ENCODE measurements at places on chromosomes 5 and 9.
A peak's percentile ranks its signal among the peaks of the same experiment; 100 is the strongest.

- DNase-seq, result no peak
Observed at GRCh38 chr5:146671561-146672295, 155.7 kb upstream of the GPR151 start.

- DNase-seq, result peak; percentile 91
Observed at GRCh38 chr9:121992571-121993212, 100.4 kb downstream of the TTLL11 start.

DNA sequence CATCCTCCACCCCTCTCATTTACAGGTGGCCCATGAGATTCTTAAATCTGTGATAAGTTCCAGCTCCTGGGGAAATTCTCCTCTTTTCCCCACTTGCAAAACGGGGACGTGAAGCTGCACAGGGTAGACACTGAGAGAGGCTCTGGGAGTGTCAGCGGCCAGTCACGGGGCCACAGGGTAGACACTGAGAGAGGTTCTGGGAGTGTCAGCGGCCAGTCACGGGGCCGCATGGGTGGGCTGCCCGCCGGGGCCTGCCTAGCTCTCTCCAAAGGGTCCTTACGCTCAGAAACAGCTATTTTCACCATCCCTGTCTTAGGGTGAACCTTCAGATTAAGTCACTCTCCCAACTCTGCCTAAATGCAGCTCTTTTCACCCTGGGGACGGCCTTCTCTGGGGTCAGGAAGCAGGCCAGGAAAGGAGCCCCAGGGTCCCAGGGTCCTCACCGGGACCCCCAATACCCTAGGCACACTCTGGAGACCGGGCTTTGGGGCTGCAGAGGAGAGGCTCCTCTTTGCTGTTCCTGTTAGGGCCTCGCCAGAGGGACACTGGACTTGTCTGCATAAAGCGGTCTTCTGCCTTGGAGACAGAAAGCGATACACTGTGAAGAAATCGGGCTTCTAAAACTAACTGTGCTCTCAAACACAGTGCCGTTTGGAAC is 1.5 kb downstream of the FAM78A start:
- peak; percentile 82 for DNase-seq

GRCh38 chr9:70020217-70020616 is 23.4 kb upstream of the MAMDC2 start:
- DNase-seq, result no peak

- no peak for DNase-seq
Observed at GRCh38 chr9:130193103-130193502, 20.9 kb downstream of the NCS1 start.

- no peak for DNase-seq
Observed at GRCh38 chr5:40475561-40475960, 204.2 kb upstream of the PTGER4 start.

- DNase-seq, result peak; percentile 7
Observed at GRCh38 chr9:30774326-30774725, 1610.1 kb upstream of the ACO1 start.

DNA sequence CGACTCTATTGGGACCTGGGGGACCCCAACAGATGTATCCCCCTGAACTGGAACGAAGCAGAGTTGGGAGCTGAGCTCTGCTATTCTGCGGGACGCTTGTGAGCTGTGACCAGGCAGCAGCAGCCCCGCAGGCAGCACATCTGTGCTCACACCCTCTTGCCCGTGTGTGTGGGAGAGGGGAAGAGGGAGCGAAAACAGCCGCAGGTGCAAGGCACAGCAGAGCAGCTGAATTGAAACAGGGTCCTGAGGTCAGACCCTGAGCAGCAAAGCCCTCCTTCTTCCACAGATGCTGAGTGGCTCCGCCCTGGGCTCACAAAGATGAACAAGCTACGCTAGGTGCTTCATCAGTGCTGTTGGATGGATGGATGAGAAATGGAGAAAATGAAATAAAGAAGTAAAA is 198.7 kb downstream of the HSPA4 start:
- no peak for DNase-seq

DNA sequence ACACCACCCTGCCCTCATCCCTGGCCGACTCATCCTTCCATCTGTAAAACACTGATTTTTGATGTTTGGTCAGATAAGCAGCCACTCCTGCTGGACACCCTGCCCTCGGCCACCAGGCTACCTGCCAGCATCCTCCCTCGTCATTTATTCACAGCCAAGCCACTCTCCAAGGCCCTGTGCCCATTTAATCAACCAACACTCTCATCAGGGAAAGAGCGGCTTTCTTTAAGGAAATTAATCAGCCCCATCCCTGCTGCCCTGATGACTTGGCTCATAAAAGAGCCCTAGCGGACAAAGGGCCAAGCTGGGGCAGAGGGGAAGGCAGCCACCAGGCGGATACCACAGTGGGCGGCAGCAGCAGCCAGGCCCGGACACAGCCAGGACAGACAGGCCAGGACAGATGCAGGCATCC is 52.4 kb downstream of the GOLM1 start:
- no peak for DNase-seq

DNA sequence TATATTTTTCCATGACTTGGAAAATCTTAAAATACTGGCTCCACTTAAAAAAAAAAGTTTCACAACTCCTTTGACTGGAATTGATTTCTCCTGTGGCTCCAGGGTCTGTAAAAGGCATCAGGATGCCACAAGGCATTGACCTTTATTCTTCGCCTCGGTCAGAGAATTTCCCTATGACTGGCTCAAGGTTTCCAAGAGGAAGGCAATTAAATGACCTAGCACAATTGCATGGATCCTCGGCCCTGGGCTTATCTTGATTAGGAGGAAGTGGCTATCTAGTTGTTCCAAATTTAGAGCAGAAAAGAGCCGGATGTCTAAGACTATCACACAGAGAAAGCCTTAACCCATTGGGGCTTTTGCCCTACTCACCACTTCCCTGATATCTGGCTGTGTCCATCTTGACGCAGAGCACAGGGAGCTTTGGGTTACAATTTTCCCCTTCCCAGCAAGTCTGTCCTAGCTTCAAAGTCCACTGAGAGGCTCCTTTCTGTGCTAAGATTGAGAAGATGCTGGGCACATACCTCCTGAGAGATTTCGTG is 56.9 kb upstream of the COL15A1 start:
- peak; percentile 15 for DNase-seq

- peak; percentile 39 for DNase-seq
Observed at GRCh38 chr5:157283434-157283833, 17.5 kb downstream of the CYFIP2 start.

DNA sequence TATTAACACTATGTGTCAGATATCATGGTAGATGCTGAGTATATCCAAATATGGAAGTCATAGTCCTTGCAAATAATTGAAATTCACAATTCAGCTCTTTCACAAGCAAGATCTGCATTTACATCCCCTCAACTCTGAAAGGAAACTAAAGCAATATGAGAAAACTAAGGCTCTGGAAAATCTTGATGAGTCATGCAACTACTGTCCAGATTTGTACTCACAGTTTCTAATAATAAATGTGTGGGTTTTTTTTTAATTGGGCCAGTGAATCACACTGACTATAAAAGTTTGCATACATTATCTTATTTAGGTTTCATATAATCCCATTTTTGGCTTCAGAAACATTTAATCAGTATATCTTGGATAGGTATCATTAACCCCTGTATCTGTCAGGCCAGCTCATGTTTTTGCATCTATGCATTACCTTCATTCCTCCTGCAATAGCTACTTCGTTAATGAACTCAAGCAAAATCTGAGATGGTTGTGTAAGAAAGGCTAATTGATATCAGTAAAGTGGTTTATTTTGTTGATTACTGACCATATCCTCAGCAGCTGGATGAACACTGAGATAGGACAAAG is 58.7 kb upstream of the PRR16 start:
- peak; percentile 38 for DNase-seq

- DNase-seq, result peak; percentile 76
Observed at GRCh38 chr9:132114102-132114707, 34.5 kb upstream of the MED27 start.

- no peak for DNase-seq
Observed at GRCh38 chr5:174549254-174549653, 175.1 kb upstream of the MSX2 start.

GRCh38 chr9:14356351-14357265 is 42.7 kb upstream of the NFIB start:
- DNase-seq, result no peak

- peak; percentile 69 for DNase-seq
Observed at GRCh38 chr9:99820685-99821395, 845 bp upstream of the NR4A3 start.

GRCh38 chr5:73883646-73884045 is 257.6 kb downstream of the ARHGEF28 start:
- no peak for DNase-seq

- peak; percentile 2 for DNase-seq
Observed at GRCh38 chr5:147426640-147427327, 83.1 kb downstream of the DPYSL3 start.

DNA sequence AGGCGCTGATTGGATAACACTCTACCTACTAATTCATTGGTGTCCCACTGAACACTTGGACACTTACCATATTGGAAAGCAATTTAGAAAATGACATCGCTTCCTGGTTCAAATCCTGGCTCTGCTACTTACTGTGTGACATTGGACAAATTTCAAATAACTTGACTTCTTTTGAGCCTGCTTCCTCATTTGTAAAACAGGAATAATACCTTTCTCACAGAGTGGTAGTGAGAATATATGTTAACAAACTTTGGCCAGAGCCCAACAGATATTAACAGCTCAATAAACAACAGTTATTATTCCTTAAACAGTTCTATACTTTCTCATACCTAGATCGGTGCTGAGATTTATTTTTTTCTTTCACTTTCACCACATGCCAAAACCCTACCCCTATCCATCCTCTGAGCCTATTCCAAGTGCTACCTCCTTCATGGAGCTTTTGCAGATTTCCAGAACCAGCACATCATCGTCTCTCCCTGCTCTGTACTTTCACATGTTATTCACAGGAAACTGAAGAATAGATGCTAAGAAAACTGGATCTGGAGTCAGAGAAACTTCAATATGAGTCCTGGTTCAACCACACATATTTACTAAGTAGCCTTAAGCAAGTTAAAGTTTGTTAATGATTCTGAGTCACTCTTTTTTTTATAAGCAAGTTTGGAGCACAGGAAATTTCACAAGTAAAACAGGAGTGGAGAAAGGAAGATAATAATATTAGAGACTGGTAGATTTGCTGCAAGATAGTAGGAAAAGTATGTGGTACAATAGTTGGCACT is 92.3 kb downstream of the STRBP start:
- no peak for DNase-seq

- peak; percentile 7 for DNase-seq
Observed at GRCh38 chr9:842635-843426, 1.3 kb downstream of the DMRT1 start.

GRCh38 chr5:77230727-77231470 is 20.4 kb downstream of the PDE8B start:
- peak; percentile 58 for DNase-seq

DNA sequence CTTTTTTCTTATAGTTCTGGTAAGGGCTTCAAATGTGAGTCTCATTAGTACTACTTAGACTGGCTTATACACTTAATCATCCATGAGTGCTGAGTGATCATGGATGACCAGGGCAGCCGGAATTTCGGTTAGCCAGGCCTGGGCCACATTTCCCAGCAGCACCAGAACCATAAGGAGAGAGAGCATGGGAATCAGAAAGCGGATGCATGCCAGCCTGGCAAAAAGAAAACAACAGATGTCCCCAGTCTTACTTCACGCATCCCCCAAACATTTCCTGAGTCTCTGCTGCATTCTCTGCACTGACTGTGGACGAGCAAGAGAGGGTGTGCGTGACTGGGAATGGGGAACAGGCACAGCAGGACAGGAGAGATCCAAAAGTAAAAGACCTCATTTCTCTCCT is 371.1 kb upstream of the ZNF608 start:
- DNase-seq, result no peak

- peak; percentile 51 for DNase-seq
Observed at GRCh38 chr9:3471883-3472282, 53.9 kb downstream of the RFX3 start.

DNA sequence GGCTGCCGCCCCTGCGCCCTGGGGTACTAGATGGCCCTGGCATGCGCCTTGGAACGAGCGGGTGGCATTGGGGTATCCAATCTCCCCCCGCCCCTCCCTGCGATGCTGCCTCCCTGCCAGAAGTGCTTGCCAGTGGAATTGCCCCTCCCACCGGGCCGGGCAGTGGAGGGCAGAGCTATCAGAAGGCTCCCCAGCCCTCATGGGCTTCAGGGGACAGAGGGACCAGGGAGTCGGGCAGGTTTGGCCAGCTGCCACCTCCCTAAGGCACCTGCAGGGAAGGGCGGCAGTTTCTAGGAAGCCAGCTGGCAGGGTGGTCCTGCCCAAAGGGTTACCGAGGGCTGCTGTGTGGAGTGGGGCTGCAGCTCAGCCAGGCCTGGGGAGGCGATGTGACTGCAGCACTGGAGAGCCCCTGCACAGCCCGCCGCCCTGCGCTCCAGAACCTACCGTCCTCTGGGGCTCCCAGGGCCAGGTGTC is 52.8 kb upstream of the EGFL7 start:
- no peak for DNase-seq

DNA sequence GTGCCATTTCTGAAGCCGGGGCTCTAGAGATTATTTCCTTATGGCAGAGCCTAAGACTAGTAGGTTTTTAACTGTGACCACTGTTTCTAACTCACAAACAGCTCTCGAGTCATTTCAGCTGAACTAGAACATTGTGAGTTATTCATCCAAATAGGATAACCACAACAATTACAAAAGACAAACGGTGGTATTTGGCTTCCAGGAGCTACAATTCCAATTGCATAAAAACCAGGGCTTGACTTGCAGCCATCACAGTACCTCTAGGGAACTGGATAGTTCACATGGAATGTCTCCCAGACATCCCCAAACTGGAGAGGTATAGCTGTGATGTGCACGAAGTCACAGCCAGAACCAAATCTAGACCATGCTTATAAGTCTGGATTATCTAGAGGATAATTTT is 224.8 kb downstream of the FAM114A2 start:
- DNase-seq, result no peak

- peak; percentile 56 for DNase-seq
Observed at GRCh38 chr9:127786773-127787104, 905 bp downstream of the CDK9 start.

DNA sequence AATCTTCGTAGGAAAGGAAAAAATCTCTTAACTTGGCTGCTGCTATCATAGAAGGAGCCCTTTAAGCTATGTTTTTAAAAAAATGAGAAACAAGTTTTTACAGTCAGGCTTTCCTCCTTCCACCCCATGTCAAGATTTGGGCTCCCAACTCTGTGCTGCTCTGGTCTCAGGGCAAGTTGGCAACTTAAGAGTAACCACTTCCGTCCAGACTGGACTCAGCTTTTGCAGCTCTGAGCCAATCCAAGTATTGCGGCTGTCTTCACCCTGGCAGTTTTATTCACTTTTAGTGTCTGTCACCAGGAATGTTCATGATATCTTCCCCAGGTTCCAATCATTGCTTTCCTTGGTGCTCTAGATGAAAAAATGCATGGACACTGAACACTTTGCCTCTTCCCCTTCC is 115.9 kb upstream of the GAS1 start:
- DNase-seq, result no peak

GRCh38 chr5:154086641-154087040 is 47.9 kb downstream of the MFAP3 start:
- DNase-seq, result no peak

All from hematopoietic multipotent progenitor cell treated with erythropoietin and hydrocortisone succinate and interleukin-3 and kit ligand, for 4 days (in vitro differentiated cells).